AG08396 (cell line): ENCODE measurements at places on chromosomes 6 and 20.

GRCh38 chr20:40810332-40811000 lies 121.4 kb upstream of the MAFB start:
- DNase-seq, result no peak

DNA sequence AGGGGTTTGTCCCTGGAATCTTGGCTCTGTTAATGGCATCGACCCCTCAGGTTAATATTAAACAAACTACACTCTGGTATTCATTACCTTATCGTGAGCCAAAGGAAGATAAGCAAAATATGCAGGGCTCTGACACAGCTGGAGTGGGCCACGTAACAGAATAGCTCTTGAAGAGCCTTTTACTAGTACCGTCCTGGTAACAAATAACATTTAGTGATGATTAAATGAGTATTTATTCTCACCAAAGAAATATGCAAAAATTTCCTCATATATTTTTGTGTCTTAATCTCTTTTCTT lies 20.1 kb upstream of the UTRN start:
- no peak for DNase-seq

DNA sequence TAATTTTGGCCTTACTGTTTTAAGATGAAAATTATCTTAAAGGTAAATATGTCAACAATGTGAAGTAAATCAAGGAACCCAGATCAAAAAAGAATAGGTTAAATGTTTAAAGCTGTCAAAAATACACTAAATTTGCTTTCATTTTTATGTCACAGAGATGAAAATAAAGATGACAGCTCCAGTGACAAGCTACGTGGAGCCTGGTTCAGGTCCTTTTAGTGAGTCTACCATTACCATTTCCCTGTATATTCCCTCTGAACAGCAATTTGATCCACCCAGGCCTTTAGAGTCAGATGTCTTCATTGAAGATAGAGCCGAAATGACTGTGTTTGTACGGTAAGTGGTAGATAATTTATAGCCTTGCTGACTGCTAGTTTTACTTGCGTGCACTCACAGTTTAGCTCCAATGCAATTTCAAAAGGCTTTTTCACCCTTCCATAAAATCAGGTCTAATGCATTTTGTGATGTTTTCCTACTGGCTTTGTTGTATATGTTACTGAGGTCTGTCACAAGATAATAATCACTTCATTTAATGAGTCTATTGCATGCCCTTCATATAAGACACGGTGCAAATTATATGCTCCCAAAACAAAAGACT lies 1.9 kb downstream of the HEBP2 start:
- DNase-seq, result no peak

GRCh38 chr20:49478754-49479689 lies 3.4 kb downstream of the KCNB1 start:
- no peak for DNase-seq

DNA sequence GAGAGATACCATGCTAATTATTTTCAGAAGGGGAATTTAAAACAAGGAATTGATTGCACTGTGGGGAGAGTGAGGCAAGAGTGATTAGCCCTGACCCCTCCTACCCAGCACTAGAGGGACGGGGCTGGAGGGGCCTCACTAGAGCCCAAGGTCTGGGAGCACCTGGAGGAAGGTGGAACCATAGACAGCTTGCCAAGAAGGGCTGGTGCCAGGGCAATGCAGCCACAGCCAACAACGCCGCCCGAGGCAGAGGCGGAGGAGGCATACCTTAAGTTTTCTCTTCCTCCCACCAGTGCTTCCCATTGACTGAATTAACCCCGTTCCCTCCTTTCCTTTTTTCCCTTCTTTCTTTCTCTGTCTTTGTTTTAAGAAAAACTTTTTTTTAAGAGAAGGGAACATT lies 40.0 kb downstream of the IYD start:
- DNase-seq, result no peak

- DNase-seq, result no peak
These were observed 103.6 kb upstream of the SCGN start for GRCh38 chr6:25548451-25548850.

DNA sequence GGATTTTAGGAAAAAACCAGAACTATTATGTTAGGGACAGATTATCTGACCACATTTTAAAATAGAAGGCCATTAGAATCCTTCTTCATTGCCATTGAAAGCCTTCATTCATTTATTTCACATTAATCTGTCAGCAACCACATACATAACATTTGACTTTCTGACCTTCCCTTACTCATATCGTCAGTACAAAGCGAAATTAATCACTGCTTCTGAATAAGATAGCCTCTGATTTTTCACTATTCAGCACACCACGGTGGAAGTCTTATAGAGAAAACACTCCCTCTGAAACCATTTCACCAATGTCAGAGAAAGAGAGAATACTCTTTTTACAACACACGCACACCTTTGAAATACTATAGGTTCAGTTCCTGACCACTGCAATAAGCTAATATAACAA lies 442.5 kb upstream of the ID4 start:
- DNase-seq, result no peak

GRCh38 chr6:15176816-15177370 lies 69.0 kb upstream of the JARID2 start:
- no peak for DNase-seq

- DNase-seq, result no peak
These were observed 17.1 kb downstream of the GSTA2 start for GRCh38 chr6:52746213-52746612.

DNA sequence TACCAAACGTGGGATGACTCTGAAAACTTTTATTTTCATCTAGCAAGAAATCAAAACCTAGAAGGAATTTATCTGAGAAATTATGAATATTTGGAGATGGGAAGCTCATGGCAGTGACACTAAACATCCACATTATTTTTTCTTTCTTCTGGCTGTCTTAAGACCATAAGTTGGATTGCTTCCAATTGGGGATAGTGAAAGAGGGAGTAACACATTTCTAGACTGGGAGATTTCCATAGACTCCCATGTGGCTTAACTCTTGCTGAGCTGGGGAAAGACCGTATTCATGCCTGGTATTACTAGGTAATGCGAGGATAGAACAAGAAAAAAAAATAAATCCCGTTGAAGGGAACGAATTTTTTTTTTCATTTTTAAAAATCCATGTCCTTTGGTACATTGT lies 120.0 kb downstream of the UTRN start:
- no peak for DNase-seq

GRCh38 chr20:39674842-39675241 lies 712.7 kb downstream of the DHX35 start:
- no peak for DNase-seq

DNA sequence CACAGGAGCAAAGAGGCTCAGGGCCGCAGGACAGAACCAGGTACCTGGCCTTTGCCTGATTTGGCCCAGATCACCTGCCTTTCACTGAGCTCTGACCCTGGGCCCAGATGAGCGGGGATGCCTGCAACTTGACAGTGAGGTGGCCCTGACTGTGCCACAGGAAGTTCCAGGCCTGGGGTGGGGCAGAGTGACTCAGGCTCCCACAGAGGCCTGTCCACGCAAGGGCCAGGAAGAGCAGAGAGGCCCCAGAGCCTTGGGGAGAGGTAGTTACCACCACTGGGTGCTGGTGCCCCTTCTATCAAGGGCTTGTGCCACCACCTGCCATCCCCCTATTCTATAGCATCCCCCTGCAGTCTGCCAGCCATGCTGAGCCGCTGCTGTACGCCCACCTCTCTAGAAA lies 4.1 kb upstream of the NOL4L start:
- DNase-seq, result peak; percentile 68

DNA sequence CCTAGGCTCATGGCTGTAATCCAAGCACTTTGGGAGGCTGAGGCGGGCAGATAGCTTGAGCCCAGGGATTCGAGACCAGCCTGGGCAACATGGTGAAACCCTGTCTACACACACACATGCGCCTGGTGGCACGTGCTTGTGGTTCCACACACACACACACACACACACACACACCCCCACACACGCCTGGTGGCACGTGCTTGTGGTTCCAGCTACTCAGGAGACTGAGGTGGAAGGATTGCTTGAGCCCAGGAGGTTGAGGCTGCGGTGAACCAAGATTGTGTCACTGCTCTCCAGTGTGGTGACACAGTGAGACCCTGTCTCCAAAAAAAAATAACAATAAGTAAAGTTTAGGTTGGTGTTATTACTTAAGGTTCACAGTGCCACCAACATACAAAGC lies 165.8 kb downstream of the ZFAND3 start:
- no peak for DNase-seq

DNA sequence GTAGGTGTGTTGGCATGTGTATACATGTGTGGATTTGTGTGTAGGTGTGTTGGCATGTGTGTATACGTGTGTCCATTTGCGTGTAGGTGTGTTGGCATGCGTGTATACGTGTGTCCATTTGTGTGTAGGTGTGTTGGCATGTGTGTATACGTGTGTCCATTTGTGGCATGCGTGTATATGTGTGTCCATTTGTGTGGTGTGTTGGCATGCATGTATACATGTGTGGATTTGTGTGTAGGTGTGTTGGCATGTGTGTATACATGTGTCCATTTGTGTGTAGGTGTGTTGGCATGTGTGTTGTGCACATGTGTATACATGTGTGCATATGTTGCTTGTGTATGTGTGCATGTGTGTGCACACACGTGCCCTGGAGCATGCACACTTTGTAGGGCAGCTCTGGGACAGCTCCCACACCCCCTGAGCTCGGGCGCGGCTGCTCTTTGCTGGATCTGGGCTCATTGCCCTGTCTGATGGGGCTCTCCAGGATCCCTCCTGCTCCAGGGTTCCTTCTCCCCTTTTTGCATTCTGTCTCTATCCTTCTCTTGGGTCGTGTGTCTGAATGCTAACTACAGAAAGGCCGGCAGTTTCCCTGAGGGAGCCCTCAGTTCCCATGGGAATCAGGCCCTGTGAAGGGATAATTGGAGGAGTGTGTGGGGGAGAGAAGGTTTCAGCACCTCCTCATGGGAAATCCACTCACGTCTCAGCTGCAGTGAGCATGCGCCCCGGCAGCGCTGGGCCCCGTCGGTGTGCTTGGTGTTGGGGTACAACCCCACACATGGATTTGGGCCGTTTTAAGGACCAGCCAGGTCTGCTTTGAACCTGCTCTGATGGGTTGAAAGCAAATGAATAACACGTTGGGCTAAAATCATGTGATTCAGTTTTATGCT lies 102.0 kb downstream of the ERMARD start:
- no peak for DNase-seq
